ENCODE measurements at places on chromosomes 3 and 15.
A peak's percentile ranks its signal among the peaks of the same experiment; 100 is the strongest.

GRCh38 chr15:40274350-40275274 is 8.3 kb downstream of the ANKRD63 start:
- DNase-seq, result peak; percentile 81

DNA sequence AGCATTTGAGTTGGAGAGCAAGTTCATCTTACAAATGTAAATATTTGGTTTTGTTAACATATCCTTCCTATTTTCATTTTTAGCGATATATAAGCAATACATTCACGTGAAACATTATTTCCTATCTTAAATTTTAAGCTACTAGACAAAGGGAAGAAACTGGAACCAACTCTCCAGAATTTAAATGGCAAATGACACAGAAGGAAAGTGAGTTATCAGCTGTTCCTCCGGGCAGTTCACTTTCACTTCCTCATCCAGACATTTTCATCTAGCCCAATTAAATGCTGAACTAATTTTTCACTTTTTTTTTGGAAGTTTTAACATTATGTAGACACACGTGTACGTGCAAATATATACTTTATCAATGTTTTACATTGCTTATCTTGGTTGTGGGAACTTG is 58.7 kb downstream of the MORC1 start:
- no peak for DNase-seq

GRCh38 chr3:38563886-38564270 is 67.7 kb downstream of the EXOG start:
- DNase-seq, result no peak

- DNase-seq, result no peak
These were observed 27.8 kb downstream of the EFCC1 start for GRCh38 chr3:129028866-129029265.

GRCh38 chr3:115292677-115293165 is 145.6 kb upstream of the ZBTB20 start:
- DNase-seq, result no peak

DNA sequence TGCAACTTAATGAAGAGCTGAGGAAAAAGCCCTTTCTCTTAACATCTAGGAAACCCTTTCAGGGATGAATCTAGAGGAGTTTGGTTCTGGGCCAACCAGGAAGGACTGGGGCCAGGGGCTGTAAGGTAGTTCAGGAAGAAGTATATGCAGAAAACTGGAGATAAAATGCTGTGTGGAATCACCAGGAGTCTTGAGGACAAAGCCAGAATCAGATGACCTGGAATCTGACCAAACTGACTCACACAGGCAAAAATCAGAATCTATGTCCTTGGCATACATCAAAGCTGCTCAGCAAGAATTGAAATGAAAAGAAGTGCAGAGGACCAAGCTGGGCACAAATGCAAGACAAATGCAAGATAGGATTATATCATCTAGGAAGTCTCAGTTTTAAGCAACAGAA is 59.4 kb upstream of the ATP2C1 start:
- no peak for DNase-seq

GRCh38 chr15:22265970-22266369 is 185.6 kb downstream of the OR4M2 start:
- DNase-seq, result no peak

DNA sequence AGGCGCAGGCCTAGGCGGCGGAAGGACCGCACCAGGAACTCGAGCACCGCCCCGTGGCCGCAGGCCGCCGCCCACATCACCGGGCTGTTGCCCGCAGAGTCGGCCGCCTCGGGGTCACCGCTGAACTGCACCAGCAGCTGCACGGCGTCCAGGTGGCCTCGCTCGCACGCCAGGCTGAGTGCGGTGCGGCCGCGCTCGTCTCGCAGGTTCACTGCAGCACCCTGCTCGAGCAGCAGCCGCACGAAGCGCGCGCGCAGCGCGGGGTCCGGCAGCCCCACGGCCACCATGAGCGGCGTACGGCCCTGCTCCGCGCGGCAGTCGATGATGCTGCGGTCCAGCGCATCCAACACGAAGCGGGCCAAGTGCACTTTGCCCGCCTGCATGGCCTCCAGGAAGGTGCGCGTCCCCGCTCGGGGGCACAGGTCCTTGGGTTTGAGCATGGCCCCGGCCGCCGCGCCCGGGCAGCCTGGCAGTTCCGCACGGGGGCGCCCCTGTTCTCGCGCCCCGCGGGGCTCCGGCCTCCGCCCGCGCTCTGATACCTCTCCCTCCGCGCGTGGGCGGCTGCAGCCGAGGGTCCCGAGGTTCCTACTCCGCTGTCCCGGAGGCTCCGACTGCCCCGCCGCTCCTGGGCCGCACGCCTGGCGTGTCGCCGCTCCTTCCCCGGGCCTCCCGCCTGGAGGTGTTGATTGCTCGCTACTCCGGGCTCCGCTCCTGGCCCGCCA is 556 bp downstream of the ANKRD63 start:
- peak; percentile 12 for DNase-seq

All from effector CD8-positive, alpha-beta T cell (primary cell).